ENCODE measurements at places on chromosomes 2 and 18. TPM values are rescaled to one million over a fixed set of nuclear protein-coding genes. Genes with fewer than 3 reads are reported as not detected.

Gene ALLC
- total RNA-seq: not detected

Gene CCDC142
- 10.2 TPM for total RNA-seq

Gene BUB1
- total RNA-seq: 1.6 TPM

DNA sequence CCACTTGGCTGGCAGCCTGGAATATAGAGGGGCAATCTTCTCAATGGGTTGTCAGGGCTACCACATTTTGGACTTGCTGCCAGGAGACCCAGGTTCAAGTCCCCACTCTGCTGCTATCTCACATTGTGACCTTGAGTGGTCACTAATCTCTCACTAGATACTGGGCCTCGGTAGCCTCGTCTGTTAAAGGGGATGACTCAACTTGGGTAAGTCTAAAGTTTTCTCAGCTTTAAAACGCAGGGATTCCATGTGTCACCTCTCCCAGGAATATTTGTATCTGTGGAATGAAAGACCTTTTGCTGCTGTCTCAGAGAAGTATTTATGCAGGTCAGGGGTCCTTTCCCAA, 86.3 kb downstream of the SEMA4F start:
- no peak for DNase-seq
